Progenitor cell of endocrine pancreas (in vitro differentiated cells): ENCODE measurements at places on chromosomes 5 and 9. TPM values are rescaled to one million over a fixed set of nuclear protein-coding genes. Genes with fewer than 3 reads are reported as not detected.

DNA sequence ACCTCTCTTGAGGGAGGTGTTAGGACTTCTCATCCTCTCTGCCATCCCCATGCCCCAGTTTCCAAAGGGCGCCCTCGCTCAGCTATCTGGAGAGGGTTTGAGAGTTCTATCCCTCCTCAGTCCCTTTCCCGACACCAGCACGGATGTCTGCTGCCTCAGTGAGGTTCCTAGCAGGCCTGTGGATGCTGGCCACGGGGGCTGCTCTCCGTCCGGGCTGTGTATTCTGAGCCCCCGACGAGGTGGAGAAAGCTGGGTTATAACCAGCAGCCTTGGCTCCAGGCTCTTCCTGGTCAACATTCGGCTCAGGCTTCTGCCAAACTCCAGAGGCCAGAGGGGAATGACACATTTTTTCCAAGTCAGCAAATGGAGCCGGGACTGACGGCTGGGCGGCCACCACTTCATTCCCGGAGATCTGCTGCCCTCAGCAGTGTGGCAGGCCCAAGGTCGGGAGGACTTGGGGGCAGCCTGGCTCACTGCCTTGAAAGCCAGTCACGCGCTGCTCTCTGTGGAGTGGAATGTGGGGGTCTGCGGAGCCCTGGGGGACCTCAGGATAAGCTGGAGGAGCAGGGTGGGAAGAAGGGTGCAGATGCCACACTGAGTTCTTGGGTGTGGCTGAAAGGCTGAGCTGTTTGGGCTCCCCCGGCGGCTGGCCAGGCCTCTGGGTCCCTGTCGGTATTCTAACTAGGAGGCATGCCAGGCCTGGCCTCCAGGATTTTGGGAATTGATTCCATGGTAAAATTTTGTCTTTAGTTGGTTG lies 27.4 kb downstream of the PTPA start:
- no peak for DNase-seq

DNA sequence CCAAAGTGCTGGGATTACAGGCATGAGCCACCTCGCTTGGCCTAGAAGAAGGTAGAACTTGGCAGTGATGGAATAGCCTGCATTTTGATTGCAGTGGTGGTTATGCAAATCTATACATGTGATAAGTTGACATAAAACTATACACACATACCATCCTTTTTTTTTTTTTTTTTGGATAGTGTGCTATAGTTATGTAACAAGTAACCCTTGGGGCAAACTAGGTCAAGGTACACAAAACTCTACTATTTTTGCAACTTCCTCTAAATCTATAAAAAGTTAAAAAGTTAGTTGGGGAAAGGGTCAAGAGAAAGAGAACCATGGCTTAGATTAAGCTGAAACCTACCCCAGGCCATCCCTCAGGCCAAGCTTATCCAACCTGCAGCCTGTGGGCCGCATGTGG lies 11.1 kb downstream of the TRIM14 start:
- no peak for DNase-seq

Gene C7
- total RNA-seq = 5.7 and 6.1 TPM in 2 replicates

Gene PCDHA1
- total RNA-seq = not detected in 2 replicates

Gene RASGRF2
- total RNA-seq = 0.62 and 0.69 TPM in 2 replicates
